ENCODE measurements at places on chromosomes 2 and 18.
A peak's percentile ranks its signal among the peaks of the same experiment; 100 is the strongest.

DNA sequence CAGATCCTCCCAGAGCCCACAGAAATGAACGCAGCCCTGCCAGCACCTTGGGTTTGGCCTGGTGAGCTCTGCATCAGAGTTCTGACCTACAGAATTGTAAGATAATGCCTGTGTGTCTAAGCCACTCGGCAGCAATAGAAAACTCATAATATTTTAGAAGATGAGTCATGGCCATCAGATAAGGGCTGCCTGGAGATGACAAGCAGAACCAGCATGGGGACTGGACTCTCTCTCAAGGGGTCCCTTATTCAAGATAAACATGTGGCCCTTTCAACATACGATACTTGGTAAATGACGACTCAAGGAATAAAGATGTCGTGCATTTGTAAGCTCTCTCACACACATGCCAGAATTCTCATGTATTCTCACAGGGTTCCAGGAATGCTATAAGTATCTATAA is 8.5 kb upstream of the AGAP1 start:
- no peak for DNase-seq

DNA sequence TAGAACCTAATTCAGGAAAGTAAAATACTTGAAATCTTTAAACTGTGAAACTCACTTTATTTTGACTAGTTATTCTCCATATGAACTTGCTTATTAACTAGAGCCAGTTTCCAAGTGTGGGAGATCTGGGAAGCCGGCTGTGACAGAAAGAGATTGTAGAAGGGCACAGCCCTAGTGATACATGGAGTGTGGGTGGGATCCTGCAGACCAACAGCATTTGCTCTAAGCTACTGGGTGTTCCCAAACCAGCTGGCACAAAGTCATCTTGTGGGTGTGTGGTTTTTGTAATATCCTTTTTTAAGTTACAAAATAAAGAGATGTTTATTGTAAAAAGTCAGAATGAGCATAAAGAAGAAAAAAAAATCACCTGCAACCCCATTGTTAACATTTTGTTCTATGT is 3.4 kb downstream of the DUSP19 start:
- no peak for DNase-seq

GRCh38 chr2:8581234-8581561 is 100.7 kb upstream of the ID2 start:
- DNase-seq = no peak

DNA sequence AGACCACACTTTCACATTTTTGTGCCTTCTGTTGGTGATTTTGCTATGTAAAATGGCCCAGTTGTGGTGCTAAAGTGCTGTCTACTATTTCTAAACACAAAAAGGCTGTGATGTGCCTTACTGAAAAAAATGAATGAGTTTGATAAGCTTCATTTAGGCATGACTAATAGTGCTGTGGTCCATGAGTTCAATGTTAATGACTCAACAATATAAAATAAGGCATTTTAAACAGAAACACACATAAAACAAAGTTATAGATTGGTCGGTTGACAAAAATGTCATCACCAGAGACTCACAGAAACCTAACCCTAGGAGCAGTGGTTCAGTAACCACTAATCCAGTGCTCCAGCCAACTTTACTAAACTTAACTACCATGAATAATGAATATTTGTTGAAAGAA is 160.0 kb downstream of the DNAH6 start:
- DNase-seq = no peak

GRCh38 chr2:196229013-196229412 is 57.6 kb upstream of the STK17B start:
- no peak for DNase-seq

GRCh38 chr2:37609782-37610181 is 61.7 kb downstream of the CDC42EP3 start:
- no peak for DNase-seq

- DNase-seq = no peak
These were observed 649 bp downstream of the FECH start for GRCh38 chr18:57585855-57586250.

GRCh38 chr2:59047373-59047995 is 806.4 kb upstream of the FANCL start:
- no peak for DNase-seq

GRCh38 chr2:127275789-127276188 is 18.2 kb downstream of the ERCC3 start:
- no peak for DNase-seq

GRCh38 chr2:222900354-222900753 is 39.5 kb downstream of the ACSL3 start:
- DNase-seq = no peak

GRCh38 chr2:203623096-203623495 is 83.3 kb upstream of the CD28 start:
- DNase-seq = no peak

GRCh38 chr2:23940718-23941620 is 706 bp downstream of the UBXN2A start:
- peak; percentile 38 for DNase-seq

DNA sequence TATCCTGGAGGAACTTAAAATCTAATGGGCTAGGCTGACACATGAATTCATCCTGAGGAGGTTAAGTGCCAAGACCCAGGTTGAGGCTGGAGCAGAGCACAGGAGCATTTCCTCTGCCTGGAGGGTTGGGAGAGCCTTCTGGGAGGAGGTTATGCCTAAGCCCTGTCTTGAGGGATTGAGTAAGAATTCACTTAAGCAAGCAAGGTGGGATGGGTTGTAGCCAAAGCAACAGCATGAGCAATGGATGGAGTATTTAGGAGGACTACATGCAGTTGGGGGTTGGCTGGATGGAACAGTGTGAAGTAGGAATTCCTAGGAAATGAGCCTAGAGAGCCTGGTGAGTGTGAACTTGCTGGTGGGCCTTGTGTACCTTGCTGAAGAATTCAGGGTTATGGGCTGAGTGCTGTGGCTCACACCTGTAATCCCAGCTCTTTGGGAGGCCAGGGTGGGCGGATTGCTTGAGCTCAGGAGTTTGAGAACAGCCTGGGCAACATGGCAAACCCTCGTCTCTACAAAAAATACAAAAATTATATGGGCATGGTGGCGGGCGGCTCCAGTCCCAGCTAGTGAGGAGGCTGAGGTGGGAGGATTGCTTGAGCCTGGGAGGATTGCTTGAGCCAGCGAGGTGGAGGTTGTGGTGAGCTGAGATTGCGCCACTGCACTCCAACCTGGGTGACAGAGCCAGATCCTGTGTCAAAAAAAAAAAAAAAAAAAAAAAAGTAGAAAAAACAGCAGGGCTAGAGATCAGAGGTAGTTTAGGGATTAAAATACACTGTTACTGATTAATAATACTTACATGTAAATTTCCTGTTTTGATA is 22.2 kb downstream of the TANC1 start:
- DNase-seq = no peak

DNA sequence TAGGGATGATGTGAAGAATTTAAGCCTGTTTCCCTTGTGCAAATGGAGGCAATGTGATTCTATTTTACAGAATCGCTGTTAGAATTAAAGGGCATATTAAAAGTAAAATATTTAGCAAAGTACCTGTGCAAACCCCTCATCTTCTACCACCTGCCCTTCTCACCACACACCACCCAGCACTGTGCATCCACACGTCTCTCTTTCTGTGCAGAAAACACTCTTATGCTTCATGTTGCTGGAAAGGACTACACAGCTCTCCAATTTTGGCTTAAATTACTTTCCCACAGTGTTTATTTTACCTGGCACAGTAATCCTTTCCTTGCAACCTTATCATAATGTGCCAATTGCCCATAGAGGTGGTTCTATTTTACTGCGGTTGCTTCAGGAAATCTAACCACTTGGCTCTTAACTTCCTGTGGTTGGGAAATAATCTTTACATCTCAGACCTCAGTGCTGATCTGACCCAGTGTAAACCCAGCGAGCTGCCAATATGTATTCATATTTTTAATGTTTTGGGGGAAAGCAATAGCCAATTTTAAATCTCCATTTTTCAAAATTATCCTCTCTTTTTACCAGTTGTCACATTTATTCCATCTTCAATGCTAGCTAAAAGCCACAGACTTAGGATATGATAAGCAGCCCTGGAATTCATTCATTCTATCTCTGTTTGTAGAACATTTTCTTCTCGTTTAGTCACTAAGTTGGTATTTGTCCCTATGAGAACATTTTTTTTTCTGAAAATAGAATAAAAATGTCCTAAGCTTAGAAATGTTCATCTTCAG is 250.9 kb downstream of the DSEL start:
- peak; percentile 34 for DNase-seq

GRCh38 chr2:237765875-237766274 is 32.7 kb upstream of the RBM44 start:
- DNase-seq = no peak

- DNase-seq = no peak
These were observed 283.5 kb upstream of the HDAC4 start for GRCh38 chr2:239684271-239684810.

Data from CD4-positive, alpha-beta T cell treated with Interleukin-1 beta for 1 hour (primary cell).